ENCODE measurements at places on chromosomes 5 and 9.

DNA sequence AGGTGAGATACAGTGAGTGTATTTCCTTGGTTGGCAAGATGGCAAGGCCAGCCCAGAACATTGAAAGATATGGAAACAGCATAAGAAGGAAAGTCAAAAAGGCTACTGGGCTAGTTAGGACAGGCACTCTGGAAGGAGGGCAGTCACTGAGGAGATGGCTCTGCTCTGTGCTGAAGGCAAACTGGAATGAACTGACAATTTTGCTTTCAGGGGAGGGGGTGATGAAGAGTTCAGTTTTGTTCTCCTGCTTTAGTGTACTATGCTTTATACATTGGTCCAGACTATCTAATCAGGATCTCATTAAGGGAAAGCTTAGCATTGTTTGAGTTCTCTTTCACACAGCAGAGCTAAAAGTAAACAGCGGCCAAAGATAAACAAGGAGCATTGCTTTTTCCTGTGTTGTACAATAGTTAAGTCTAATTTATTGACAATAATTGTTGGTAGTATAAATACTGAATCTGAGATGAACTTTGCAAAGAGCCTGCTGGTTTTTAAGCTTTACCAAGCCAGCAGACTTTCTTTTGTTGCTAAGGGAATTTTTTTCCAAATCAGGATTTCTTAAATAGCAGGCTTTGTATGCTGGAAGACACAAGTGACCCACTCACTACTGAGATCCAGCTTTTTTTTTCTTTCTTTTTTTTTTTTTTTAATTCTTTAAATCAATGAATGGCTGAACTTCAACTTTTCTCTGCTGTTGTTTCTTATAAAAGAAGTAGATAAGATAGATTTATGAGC is 355.5 kb downstream of the ARRDC3 start:
- no peak for DNase-seq

DNA sequence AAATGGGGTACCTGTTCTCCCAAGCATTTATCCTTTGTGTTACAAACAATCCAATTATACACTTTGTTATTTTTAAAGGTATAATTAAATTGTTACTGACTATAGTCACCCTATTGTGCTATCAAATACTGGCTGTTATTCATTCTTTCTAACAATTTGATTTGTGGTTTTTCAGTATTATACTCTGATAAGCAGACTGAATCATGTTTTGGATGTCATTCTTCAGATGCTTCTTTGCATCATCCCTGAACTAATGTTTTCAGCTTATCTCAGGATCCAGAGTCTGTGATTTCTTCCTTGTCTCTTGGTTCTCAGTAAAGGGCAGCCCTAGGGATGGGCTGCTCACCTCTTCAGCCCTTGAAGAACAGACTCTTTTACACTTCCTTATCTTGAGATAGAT is 177.8 kb upstream of the SGCD start:
- no peak for DNase-seq

GRCh38 chr5:79802406-79802805 is 112.8 kb downstream of the CMYA5 start:
- DNase-seq: no peak

- DNase-seq: no peak
These were observed 99.9 kb upstream of the TLE4 start for GRCh38 chr9:79471580-79472543.
